ENCODE measurements at places on chromosomes 6 and 20.

DNA sequence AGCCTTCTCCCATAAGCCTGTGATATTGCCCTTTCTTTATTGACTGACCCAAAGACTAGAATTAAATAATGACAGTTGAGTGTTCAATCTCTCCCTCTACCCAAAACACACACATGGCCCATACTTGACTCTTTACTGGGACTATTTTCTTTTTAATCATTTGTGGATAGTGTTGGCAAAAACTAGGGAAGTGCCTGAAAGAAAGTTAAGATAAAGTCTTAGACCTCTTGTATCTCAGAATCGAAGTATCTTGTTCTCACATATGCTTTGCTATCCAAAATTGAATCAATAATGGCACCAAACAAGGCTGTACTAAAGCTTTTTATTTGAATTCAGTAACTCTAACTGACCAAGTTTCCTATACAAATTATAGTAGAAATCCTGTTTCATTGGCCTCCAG, 19.0 kb downstream of the TMEM244 start:
- no peak for DNase-seq

- DNase-seq: no peak
Observed at GRCh38 chr20:48826069-48826468, 1.7 kb downstream of the PREX1 start.

GRCh38 chr6:13427801-13428582, 59.4 kb downstream of the GFOD1 start:
- DNase-seq: no peak

GRCh38 chr6:157246048-157246630, 77.2 kb downstream of the TMEM242 start:
- no peak for DNase-seq

DNA sequence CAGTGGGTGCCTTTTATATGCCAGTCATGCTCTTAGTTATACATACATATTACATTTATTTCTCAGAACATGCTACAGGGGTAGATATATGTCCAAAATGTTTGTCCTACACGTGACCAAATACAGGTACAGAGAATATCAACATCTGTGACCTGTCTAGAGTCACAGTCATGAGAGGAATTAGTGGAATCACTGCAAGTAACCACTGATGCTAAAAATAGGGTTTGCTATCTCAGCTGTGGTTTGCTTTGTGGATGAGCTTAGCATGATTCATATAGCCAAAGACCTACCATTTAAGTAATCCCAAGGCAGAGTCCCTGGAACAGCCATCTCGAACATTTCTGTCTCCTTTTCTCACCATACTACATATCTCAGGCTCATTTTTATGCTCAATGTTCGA, 32.3 kb downstream of the GSTA3 start:
- no peak for DNase-seq

DNA sequence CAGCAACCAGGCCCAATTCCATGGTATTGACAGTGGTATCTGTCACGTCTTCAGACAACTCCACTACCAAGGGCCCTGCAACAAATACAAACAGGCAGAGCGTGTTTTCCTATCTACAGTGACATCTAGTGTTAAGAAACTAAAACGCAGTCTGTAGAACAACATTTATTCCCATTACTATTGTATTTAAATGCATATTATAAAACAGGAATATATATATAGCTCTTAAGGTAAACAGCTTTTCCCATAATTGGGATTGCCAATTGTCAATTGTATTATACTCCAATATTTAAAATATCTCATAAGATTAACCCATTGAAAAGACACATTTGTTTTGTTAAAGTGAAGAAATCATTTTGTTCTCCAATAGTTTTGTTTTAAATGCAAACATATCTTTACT, 97.2 kb downstream of the KIF16B start:
- DNase-seq: peak; percentile 18

- no peak for DNase-seq
Observed at GRCh38 chr20:5674176-5674660, 76.0 kb upstream of the SHLD1 start.

DNA sequence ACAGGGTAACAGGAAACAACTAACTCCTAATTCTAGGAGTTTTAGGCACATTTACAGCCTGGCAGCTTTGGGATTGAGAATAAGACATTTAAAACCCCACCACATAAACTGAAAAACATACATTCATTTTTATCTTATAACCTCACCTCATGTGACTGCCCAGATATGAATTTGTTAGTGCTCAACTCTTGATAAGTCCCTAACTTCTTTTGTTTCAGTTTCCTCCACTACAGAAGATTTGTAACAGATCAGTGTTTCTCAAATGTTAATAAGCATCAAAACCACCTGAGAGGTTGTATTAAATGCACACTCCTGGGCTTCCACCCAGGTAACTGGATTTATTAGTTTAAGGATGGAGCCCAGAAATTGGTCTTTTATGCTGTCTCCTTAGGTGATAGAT, 190.1 kb upstream of the ARID1B start:
- DNase-seq: no peak

GRCh38 chr6:36389353-36389752, 1.9 kb upstream of the ETV7 start:
- DNase-seq: no peak

- DNase-seq: no peak
Observed at GRCh38 chr20:42260184-42260583, 642.0 kb upstream of the CHD6 start.

DNA sequence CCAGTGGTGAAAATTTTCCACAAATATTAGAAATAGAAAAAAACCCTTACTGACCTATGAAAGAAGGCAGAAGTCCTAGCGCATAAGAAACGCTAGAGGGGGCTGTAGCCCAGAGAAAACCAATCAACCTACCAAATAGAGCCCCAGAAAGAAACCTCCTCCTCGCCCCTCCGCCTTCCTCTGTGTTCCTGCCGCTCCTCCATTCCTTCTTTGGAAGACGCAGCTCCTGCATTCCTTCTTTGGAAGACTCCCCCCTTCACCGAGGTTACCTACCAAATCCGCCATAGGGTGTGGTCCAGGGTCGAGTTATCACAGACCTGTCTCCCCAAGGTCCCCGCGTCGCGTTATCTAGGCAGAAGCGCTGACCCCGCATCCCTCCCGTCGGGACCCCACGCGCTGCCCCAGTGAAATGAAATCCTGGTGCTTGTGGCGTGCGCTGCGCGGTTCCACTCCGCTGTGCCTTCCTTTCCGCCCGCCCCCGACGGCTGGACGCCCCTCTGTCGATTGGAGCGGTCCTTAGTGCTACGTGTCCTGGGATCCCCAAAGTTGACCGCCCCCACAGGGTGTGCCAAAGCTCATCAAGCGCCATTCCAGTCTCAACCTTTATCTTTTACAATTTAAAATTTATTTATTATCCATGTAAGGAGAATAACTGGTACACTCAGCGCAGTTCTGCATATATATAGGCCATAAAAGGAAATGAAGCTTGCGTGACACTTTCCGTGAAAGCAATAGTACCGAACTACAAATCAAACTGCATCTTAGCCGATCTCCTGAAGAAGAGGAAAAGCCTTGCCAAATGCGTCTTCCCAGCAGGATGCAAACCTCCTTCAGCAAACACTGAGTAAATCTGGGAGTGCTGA, 13.0 kb downstream of the RPP21 start:
- DNase-seq: peak; percentile 64

DNA sequence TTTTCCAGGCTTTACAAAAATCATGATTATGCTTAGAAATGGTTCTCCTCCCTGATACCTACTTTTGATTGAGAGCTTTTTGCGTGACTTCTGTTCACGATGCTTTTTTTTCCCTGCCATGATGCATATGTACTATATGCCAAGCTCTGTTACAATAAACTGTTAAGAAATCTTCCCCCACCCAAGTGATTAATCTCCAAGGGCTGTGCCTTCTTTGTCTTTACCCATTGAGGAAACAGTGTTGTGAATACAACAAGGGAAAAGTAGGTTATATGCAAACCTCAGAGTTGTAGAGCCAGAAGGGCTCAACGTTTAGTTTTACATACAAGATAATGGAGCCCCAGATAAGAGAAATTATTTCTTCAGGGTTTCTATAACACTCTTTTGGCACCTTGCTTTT, 34.1 kb upstream of the MYLK2 start:
- DNase-seq: no peak

DNA sequence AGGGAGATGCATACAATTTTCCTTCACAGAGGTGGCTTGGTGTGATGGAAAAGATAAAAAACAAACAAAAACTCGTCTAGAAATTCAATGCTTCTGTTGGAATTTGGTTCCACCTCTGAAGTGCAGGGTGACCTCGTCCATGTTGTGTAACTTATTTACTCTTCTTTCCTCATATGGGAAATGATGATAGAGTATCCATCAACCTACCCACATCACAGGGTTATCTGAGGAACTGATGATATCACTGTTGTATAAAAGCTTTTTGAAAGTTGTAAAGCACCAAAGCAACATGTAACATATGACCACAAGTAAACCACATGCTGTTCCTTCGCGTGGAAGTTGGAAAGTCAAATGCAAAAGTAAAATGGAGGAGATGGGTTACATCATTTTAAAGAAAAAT, 212.0 kb upstream of the SGK1 start:
- DNase-seq: no peak

DNA sequence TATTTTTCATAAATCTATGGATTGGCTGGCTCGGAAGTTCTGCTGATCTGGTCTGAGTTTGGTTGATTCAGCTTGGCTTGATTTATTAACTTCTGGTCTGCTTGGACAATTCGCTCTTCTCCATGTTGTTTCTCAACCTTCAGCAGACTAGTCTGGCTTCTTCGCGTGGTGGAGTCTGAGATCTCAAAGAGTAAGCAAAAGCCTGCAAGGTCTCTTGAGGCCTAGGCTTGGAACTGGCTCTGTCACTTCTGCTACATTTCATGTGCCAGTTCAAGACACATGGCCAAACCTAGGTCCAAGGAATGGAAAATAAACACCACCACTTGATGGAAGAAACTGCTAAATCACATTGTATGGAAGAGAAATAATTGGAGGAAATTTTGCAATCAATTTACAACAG, 115.1 kb upstream of the JAG1 start:
- DNase-seq: no peak

DNA sequence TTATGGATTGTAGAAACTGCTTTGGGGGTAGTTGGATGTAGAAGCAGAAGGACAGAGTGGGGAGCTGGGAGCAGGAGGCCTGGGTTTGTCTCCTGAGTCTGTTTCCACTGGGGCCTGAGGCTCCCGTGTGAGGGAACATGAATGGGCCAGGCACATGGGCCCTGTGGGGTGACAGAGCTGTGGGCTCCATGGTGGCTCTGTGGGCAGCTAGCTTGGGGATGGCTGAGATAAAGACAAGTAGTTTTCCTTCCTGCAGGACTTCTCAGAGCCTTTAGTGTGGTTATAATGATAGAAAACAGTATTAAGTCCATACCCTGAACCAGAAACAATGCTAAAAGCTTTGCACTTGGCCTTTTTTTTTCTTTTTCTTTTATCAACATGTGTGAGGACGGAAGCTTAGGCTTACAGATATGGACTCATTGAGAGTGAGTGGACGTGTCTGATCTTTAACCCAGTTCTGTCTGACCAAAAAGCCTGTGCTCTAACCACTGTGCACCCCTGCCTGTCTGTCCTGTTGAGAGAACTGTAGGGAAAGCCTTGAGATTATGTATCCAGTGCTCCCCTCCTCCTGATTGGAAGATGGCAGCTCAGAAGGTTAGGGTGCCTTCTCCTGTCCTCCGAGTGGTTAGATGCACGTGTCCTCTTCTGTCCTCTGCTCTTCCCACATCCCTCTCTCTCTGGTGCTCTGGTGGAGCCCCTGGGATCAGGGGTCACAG, 98.3 kb downstream of the CDH26 start:
- no peak for DNase-seq

DNA sequence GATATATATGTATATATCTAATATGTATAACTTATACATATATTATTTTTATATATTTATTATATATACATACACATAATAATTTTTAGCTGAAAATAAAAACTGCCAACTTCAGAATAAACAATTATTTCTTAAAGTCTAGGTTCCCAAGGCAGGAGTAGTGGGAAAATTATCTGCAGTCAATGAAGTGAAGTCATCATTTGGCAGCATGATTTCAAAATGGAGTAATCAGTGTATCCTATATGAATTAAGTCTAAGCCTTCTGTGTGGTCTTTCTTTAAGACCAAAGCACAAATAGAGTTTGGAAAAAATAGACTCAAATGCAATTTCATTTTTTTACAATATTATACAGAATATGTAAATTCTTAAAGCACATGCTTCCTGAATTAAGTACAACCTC, 251.0 kb downstream of the SAMD5 start:
- DNase-seq: no peak

DNA sequence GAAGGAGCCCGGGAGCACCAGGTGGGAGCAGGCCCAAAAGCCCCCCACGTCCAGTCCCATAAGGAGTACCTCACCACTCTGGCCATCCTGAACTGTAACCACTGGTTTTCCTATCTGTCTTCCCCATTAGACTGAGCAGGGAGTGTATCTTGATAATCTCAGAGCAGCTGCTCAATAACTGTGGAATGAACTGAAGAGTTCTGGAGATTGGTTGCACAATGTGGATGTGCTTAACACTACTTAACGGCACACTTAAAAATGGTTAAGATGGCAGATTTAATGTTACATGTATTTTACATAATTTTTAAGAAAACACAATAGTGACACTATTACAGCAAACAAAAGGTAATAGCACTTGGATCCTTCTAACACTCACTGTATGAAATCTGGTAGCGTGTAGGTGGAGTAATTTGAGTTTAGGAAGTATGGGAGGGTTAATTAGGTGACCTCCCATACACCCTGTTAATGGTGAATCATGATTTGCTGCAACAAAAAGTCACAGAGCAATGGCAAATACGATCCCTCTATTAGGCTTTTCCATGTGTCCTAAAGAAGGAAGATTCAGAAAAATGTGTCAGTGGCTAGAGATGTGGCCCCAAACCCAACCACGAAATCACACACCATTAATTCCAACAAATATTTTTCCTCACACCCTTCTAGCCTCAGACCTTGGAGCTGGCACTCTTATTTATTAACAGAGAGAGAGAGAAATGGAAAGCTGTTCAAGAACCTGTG, 18.4 kb downstream of the TRAM2 start:
- no peak for DNase-seq

- no peak for DNase-seq
Observed at GRCh38 chr6:115838763-115839401, 221.8 kb downstream of the FRK start.

GRCh38 chr6:89117211-89118108, at the start of gene SRSF12:
TSS of gene SRSF12 (minus strand) at chr6:89118071. CDS start at chr6:89117887, 184 bp downstream.
- DNase-seq: peak; percentile 27

DNA sequence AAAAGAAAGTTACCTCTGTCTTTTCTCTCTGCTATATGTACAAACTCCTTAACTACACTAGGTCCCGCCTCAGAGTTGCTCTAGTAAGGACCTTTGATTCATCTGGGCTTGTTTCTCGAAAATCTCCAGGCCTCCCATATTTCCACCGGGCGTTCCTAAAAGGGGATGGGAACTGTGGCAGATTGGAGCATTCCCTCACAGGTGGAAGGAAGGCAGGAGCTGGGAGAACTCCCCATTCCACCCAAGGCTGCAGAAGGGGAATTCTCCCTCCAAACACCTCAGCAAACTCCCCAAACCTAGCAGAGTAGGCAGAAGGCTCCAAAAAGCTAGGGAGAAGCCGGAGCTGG, 1.6 kb upstream of the TFAP2A start:
- DNase-seq: no peak

GRCh38 chr6:31690231-31691077, 9.6 kb upstream of the LY6G5C start:
- no peak for DNase-seq

Measured in NCI-H2081 (cell line).